SW480 (cell line): ENCODE measurements at places on chromosomes 3 and 15.
A peak's percentile ranks its signal among the peaks of the same experiment; 100 is the strongest.

GRCh38 chr3:12235691-12236090 is 53.2 kb upstream of the PPARG start:
- DNase-seq: peak; percentile 23

- peak; percentile 46 for DNase-seq
These were observed 211.8 kb downstream of the TP63 start for GRCh38 chr3:189842681-189843602.

DNA sequence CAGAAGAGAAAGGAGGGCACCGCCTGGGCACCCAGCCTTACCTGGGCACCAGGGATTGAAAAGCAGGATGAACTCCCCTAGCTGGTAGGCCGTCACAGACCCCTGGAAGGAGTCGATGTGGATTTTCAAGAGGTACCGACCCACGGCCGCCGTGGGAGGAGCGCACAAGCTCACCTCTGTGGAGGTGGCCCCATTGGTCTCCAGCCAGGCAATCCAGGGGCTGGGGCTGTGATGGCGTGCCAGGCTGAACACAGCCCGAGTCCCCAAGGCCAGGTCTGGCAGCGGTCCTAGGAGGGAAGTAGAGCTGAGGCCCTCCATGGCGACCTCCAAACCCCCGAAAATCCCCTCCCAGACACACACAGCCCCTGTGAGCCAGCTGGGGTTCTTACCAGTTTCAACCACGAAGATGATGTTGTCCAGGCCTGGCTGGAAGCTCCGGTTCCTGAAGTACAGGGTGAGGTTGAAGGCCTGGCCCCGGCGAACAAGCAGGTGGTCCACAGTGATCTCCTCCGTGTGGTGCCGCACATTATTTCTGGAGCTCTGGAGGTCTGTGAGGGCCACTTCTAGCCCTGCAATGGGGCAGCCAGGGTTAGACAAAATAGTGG is 6.6 kb downstream of the TGM5 start:
- DNase-seq: no peak

GRCh38 chr3:28947751-28948150 is 333.1 kb upstream of the RBMS3 start:
- DNase-seq: no peak

- no peak for DNase-seq
These were observed 980.3 kb downstream of the CADM2 start for GRCh38 chr3:85939074-85939482.

- no peak for DNase-seq
These were observed 37.6 kb downstream of the ADAMTS9 start for GRCh38 chr3:64650096-64650622.

DNA sequence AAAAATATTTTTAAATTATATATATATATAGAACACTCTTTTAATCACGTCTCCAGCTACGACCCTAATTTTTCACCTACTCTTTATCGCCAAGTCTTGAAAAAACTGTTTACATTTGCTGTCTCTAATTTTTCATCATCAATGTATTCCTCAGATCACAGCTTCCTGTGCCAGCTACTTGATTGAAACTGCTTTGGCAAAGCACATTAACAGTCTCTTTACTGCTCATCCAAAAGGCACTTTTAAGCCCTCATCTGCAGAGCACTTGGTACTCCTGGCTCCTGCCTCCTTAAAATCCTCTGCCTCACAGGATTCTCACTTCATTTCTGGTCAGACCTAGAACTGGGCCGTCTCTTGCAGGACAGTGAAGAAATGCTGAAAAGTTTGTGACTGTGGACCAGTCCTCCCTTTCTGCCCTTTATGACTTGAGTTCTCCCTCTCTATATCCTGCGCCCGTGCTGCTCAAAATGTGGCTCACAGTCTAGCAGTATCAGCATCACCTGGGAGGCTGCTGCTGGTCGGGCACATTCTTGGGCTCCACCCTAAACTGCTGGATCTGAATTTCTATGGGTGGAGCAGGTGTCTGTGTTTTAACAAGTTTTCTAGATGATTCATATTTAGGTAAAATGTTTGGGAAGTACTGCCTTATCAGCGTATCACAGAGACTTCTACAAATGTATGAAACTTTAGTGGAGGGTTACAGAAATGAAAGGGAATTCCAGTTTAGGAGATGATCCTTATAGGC is 196.8 kb downstream of the ADAMTSL3 start:
- DNase-seq: peak; percentile 47

GRCh38 chr3:115659253-115660220 is 36.2 kb downstream of the GAP43 start:
- DNase-seq: no peak

GRCh38 chr3:14435175-14436014 is 33.0 kb downstream of the SLC6A6 start:
- DNase-seq: no peak

DNA sequence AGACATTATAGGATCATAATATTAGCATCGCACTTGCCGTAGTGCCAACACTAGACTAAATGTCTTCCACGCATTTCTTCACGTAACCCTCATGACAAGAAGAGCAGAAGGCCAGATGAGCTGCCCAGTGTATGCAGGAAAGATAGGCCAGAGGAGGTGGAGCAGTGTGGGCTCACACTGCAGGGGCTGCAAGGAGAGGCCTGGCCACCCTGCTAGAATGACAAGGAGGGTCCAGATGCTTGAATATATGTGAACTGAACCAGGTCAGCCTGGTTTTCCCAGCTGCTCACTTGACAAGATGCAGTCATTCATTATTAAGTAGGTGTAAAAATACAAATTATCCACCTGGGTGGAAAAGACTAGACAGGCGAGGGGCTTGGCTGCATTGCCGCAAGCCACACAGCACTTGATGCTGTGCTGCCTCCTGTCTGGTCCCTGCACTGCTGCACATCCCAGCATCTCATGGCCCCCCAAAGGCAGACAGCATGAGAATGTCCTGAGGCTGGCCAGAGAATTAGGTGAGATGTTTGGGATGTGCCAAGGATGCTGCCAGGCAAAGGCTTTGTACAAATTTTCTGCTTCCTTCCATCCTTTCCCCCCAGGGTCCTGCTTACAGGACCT is 115.2 kb downstream of the NTRK3 start:
- no peak for DNase-seq

GRCh38 chr15:89400116-89400781 is 65.6 kb upstream of the POLG start:
- no peak for DNase-seq

DNA sequence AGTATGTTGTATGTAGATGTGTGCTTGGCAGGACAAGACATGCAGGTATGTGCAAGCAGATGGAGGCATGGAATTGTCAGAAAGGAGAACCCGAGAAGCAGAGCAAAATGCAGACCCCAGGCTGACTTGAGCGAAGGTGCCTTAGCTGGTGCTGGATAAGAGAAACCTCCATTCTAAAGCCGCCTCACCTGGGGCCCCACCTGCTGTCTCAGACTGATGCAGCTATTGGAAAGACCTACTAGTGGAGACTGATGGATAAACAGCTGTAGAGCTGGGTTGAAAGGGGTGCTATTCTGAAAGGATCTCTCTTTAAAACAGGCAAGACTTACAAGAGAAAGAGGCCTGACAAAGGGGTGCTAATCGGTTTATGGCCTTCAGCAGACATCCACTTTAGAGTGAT is 86.2 kb downstream of the EPHB1 start:
- no peak for DNase-seq

DNA sequence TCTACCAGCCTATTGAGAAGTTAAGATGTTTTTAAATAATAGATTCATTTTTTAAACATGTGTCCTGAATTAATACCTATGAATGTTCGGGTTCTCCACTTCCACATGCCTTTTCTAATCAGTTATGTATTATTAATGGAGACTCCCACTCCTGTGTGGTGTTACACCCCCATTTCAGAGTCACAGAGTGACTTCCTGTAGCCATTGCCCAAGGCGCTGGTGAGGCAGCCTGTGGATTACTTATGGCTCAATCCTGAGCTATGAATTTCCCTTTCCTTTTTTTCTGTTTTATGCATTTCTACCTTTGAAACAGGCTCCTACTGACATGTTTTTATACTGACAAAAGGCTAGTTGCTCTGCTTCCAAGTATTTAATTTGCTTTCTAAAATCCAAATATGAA is 162.3 kb downstream of the GABRG3 start:
- DNase-seq: no peak

DNA sequence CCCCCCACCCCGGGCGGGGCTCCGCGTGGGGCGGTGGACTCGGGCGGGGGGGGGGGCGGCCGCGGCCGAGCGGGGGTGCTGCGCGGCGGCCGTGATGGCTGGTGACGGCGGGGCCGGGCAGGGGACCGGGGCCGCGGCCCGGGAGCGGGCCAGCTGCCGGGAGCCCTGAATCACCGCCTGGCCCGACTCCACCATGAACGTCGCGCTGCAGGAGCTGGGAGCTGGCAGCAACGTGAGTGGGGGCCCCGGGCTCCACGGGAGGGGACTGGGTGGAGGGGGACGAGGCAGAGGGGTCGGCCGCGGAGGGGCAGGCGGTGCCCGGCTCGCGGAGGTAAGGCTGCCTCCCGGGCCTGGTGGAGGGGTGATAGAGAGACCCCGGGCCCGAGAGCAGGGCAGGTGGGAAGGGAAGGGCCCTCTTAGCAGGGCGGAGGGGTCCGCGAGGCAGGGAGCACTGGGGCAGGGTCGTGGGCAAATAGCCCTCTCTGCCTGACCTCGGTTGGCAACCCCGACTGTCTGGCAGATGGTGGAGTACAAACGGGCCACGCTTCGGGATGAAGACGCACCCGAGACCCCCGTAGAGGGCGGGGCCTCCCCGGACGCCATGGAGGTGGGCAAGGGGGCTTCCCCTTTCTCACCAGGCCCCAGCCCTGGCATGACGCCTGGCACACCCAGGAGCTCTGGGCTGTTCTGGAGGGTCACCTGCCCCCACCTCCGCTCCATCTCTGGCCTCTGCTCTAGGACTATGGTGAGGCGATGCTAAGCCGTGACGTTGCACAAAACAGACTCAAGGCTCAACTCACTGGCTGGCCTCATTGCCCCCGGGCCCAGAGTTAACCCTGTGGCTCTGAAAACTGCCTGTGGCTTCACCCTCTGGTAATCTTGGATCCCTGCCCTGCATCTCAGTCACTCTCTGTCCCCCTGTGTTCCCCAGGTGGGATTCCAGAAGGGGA is at the start of gene ECE2:
ECE2 (plus strand) TSS at position 62 of the 950 bp plus-strand sequence; CDS start at position 194, 132 bp downstream.
- DNase-seq: no peak

DNA sequence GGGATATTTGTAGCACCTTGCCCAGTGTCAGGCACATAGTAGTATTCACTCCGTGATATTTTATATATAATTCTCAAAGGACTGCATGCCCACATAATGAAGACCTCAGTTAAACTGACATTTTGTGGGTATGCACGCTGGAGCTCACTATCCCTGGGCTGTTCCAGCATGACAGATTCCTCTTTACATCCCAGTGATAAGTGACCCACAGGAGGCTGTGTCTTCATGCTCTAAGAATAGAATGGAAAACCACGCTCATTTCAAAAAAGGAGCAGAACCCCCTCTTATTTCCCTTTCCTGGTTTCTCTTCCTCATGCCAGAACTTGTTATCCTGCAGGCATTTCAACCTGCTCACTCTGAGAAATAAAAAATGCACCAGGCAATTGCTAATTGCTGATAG is 717.5 kb downstream of the AGBL1 start:
- no peak for DNase-seq

GRCh38 chr15:79349525-79349924 is 38.6 kb downstream of the TMED3 start:
- DNase-seq: no peak

- no peak for DNase-seq
These were observed 207.5 kb downstream of the SATB1 start for GRCh38 chr3:18217507-18218174.

DNA sequence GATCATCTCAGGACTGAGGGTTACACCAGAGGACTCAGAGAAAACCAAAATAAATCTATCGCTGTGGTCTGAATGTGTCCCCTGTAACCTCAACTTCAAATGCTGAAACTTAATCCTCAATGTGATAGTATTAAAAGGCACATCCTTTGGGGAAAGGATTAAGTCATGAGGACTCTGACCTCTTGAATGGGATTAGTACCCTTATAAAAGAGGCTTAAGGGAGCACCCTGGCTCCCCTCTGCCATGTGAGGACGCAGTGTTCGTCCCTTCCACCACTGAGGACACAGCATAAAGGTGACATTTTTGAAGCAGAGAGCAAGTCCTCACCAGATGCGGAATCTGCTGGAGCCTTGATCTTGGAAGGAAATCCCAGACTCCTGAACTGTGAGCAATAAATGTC is 39.5 kb downstream of the SRPRB start:
- no peak for DNase-seq

DNA sequence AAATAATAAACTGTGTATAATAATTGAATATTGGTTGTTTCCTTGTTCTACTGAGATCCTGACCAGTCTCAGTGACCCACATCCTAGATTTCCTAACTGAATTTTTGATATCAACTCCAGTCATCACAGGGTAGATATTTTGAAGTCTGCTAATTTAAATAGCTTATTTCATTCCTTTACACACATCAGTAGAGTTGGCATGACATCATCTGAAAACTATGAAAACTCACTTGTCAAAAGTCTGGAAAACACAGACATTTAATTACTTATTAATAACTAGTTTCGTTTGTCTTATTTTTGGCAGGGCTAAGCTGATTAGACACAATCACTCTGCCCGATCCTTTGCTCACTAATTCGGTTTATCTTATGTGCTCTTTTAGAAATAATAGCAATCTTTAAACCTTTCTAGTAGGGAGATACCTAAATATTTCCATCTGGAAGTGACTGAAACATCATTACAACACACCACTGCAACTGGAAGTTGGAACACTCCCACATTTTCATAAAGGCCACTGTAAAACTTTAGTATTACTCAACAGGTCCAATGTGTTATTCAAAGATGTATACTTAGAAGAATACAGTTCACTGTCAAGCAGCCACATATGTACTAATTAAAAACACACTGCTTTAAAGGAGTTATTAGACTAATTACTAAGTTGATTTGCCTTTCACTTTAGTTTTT is 198.4 kb upstream of the ZNF717 start:
- no peak for DNase-seq

- no peak for DNase-seq
These were observed 208.1 kb downstream of the PTPRG start for GRCh38 chr3:61769266-61769990.

DNA sequence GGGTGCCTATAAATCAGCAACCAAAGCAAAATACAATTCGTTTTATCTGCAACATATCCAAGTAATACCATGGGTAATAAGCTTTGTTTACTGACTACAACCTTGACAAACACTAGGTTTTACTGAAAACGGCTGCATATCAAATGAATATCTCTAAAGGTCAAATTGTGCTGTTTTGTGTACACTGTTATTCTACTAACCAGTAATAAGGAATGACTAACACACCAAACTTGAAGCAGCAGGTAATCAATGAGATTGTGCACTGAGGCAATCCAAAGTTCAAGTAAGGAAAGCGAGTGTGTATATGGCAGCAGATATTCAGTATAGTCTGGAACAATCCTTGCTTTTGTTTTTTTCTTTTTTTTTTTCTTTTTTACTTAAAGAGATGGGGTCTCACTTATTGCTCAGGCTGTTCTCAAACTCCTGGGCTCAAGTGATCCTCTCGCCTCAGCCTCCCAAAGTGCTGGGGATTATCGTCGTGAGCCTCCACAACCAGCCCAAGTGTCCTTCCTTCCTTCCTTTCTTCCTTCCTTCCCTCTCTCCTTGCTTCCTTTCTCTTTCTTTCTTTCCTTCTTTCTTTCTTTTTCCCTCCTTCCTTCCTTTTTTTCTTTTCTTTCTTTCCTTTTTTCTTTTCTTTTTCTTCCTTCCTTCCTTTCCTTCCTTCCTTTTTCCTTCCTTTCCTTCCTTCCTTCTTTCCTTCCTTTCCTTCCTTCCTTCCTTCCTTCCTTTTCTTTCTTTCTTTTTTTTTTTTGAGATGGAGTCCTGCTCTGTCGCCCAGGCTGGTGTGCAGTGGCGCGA is 34.9 kb downstream of the AP3S2 start:
- no peak for DNase-seq
